Endothelial cell (in vitro differentiated cells): ENCODE measurements at places on chromosomes 1 and 21. TPM values are rescaled to one million over a fixed set of nuclear protein-coding genes. Genes with fewer than 3 reads are reported as not detected.

Gene CHI3L1
- total RNA-seq, result 0.21 TPM

DNA sequence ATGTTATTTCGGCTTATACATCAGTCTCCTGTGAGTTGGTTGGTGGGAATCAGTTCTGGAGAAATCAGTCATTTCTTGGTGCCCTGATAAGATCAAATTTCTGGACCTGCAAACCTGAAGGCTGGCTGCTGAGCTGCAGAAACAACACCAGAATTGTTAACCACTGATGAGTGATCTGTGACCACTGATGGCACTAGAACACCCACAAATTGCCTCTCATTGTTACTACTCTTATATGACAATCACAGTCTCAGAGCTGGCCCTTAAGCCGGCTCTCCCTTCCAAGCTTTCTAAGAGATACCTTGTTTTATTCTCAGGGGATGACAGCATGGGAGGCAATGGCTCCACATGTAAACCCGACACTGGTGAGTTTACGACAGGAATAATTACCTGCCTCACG lies 1.9 kb downstream of the C1orf162 start:
- no peak for DNase-seq
- no peak overlapping the region for H3K4me3 ChIP-seq
- peaks cover 6% of the 10 kb centered on the region for H3K4me1 ChIP-seq
- no peak overlapping the region for H3K27ac ChIP-seq
- H3K27me3 ChIP-seq, result peaks cover 9% of the 10 kb centered on the region

DNA sequence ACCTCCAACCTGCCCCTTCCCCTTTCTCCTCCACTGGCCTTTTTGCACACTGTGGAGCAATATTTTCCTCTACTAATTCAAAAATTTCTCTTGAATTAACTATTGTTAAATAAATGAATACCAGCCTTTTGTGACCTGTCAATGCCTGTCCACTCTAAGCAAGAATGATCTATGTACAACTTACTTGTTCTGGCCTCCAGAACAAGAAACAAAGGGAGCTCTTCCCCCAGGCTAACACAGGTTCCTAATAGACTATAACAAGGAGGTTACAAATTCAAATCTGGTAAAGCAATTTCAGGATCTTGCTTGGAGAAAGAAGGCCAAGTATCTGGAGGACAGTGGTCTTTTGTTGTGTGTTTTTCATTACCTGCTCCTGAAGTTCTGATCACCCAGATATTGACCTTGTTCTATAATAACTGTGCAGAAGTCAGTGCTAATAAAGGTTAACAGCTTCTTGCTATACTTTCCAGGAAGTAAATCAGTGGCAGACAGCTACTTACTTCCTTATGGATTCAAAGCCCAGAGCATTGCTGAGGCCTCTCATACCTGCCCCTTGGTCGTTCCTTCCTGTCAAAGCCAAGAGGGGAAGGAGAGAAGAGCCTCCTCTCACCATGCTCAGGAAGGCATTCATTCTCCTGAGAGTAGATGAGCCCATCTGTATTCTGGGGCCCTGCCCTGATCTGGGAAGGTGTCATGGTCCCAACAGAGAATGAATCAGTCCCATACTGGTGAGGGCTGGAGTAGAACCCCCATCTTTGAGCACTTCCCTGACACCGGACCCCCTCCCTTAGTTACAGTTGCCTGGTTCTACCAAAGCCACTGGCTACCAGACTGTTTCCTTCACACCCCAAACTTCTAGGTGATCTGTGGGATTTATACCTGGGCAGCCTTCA lies 56.8 kb downstream of the DESI2 start:
- H3K27me3 ChIP-seq, result no peaks in the 10 kb centered on the region
- peaks cover 8% of the 10 kb centered on the region for H3K4me1 ChIP-seq
- no peak overlapping the region for H3K4me3 ChIP-seq
- peaks cover 4% of the 10 kb centered on the region for H3K36me3 ChIP-seq

- no peak for DNase-seq
- peaks cover 10% of the 10 kb centered on the region for H3K27me3 ChIP-seq
- H3K36me3 ChIP-seq, result no peaks in the 10 kb centered on the region
- H3K4me1 ChIP-seq, result no peaks in the 10 kb centered on the region
- H3K27ac ChIP-seq, result no peak overlapping the region
Observed at GRCh38 chr1:5394111-5394510, 598.1 kb downstream of the NPHP4 start.
